ENCODE measurements at places on chromosomes 13 and 19.

- DNase-seq, result no peak
These were observed 64.4 kb upstream of the NPAS1 start for GRCh38 chr19:46954993-46955812.

- no peak for DNase-seq
These were observed 21.6 kb downstream of the ATP4B start for GRCh38 chr13:113636266-113636963.

- no peak for DNase-seq
These were observed 25.5 kb upstream of the ZNF562 start for GRCh38 chr19:9700229-9700981.

DNA sequence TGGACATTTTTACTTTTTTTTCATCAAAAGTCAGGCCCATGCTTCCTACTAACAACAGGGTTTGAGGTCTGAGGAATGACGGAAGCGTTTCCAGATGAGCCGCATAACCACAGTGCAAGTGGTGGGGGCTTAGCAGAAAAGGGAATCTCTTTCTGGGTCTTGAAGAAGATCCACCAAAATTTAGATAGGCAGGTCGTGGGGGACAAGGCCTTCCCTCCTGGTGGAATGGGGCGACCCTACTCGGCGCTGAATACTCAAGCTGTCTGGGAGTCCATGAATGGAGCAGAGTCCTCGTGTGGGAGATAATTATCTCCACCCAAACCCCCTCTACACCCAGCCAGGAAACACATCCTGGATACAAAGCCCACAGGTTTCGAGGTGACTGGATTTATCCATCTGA, 36.9 kb downstream of the CARS2 start:
- DNase-seq, result no peak

DNA sequence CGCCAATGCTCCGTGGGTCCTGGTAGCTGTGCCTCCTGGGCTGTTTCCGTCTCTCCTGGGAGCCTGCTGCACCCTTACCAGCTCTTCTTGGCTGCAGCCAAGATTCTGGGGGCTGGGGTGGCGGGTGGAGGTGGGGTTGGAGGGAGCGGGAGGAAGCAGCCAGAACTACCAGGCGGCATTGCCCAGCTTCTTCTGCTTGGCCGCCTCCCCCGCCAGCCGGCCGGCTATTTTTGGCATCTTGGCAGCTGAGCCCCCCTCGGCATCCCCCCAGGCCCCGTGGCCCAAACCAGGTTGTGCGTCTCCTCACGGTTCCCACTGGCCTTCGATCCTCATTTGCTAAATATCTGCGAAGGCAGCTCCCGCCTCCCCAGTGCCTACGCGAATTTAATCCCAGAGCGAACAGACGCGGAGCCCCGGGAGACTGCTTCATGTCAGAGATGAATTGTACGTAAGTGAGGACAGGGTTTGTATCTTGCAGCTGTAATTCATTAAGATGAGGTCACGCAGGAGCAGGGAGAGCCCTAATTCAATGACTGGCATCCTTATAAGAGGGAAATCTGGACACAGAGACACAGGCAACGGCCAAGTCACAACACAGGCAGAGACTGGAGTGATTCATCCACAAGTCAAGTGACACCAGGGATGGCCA, 12.8 kb upstream of the PEAK3 start:
- no peak for DNase-seq

DNA sequence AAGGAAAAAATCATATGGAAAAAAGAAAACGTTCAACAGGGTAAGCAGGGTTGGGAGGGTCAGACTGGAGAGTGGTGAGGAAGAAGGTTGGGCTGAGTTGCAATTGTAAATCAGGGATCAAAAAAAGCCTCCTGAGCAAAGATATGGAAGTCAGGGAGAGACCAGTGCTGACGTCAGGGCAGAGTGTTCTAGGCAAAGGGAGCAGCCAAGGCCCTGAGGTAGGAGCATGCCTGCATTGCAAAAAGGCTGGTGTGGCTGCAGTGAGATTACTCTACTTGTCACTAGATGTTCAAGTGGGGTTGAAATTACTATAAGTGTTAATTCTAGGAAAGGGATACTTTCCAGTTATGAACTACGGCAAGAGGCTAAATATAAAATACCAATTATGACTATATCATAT, 562.0 kb downstream of the MYO16 start:
- DNase-seq, result no peak

DNA sequence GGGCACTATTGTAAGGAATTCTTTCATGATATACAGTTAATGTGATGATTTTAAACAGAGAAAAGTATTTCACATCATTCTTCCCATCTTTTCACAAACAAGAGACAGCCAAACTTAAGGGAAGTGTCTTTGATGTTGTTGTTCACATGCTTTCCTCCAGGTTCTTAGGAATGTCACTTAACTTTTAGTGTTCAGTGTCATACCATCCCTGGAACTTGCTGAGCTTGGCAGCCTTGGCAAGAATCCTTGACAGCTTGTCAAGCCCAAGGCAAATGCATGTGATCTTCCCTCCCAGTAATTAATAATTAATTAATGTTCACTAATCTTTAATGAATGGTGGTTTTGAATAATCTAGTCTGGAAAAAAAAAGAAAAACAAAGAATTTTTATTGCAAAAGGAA, 727.9 kb upstream of the PRR20A start:
- DNase-seq, result no peak

DNA sequence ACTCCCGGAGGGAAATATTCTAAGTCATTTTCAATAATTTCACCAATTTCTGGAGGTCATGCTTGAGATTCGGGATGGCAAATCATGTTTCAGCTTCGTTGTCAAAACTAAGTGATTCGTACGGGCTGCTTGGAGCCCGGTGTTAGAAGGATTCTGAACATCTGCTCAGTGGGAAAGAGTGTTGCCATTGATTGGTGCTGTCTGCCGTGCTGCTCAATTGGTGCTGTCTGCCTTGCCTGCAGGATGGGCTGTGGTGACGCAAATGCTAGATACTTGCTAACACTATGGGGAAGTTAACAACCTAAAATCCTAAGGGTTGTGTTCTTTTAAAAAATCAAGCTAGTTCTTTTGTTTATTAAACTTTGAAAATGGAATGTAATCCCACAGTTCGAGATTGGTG, 17.3 kb upstream of the CACNG8 start:
- no peak for DNase-seq

DNA sequence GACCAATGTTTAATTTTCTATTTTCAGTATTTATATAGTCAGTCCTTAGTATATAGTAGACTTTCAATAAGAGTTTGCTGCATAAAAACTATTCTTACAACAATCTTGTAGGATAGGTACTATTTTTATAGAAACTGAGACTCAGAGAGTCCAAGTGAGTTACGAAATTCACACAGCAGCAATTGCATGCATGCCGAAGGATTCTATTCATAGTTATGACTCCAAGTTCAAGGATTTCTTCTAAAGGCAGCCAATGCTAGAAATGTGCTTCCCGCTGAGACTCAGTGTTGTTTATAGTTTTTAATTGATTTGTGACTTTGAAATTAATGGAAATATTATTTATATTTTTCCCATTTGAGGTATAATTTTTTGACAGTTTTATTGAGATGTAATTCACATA, 62.7 kb upstream of the CSNK1A1L start:
- no peak for DNase-seq

- DNase-seq, result no peak
These were observed 16.2 kb downstream of the PRKD2 start for GRCh38 chr19:46700704-46701103.

GRCh38 chr19:7895565-7895964, 7.3 kb downstream of the LRRC8E start:
- DNase-seq, result no peak

DNA sequence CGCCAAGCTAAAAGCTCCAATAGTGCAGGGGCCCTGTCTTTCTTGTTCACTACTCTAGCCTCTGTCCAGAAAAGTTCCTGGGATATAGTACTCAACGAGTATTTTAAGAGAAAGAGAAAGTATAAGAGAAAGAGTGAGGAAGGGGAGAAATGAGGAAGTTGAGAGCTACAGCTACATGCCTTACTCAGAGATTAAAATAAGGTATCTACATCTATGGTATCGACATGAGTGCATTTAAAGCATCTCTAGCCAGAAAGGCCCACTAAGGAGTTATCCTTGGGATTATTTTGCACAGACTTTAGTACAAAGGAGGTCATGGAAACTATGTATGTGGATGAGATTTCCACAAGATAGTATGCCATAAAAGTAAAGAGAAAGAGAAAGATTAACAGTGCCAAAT, 28.5 kb downstream of the MYCBP2 start:
- DNase-seq, result no peak

DNA sequence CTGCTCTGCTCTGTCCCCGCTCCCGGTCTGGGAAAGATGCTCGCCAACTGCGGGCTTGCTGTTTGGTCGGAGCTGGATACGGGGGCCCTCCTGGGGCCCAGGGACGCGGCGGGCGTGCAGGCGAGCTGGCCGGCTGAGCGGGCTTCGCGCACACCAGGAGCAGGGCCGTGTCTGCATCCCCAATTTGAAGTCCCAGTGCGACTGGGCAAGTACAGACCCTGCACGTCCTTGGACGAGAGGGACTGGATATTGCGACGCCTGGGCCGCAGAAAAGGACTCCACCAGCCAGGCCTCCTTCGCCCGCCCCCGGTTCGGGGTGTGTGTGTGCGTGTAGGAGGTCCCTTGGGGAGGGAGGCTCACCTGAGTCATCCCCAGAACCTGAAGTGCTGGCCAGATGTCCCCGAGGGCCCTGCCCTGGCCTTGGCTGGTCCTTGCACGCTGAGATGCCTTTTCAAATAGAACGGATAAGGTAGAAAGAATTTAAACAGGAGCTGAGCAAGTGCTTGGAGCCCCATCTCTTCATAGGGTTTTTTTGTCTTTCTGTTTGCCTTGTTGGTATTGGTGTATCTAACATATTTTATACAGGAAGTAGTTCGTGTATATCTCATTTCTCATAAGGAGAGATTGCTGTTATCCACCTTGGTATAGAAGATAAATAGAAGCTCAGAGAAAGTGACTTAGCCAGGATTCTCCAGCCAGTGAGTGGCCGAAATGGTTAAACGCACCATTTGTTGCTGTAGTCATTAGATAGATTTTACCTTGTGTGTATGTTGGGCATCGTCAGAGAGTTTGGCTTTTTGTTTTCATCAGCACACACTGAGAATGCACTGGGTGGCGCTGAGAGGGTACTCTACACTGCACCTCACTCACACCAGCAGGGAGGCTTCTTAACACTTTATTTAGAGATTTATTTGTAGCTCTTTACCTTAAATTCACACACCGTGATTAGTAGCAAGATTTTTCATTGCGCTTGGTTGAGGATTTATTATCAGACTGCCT, 1.1 kb downstream of the NAXD start:
- no peak for DNase-seq
